Stimulated activated naive CD4-positive, alpha-beta T cell (primary cell): ENCODE measurements at places on chromosomes 2 and 18.

DNA sequence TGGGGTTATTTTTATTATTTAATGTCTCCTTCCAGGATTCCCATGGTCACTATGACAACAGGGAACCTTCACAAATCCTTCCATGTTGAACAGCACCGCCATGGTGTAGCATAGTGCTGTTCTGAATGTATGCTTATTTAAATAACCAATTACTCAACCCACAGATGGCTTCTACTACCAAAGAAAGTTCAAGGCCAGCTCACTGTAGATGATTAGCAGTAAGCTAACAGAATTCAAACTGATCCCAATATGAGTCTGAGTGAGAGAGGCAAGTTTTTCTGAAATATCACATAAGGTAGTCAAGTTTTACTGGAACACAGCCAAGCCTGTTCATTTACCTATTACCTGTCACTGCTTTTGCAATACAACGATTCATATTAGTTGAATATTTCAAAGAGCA is 51.2 kb downstream of the CLASP1 start:
- no peak for DNase-seq

- DNase-seq: no peak
Measured at GRCh38 chr2:120991441-120991840, 255.8 kb downstream of the GLI2 start.

- no peak for DNase-seq
Measured at GRCh38 chr2:46970334-46971288, 55.0 kb upstream of the MCFD2 start.

GRCh38 chr2:222743251-222743812 is 71.9 kb downstream of the MOGAT1 start:
- DNase-seq: no peak

- no peak for DNase-seq
Measured at GRCh38 chr2:147665105-147665504, 179.7 kb upstream of the ACVR2A start.

- no peak for DNase-seq
Measured at GRCh38 chr18:36315736-36316135, 18.2 kb downstream of the FHOD3 start.

DNA sequence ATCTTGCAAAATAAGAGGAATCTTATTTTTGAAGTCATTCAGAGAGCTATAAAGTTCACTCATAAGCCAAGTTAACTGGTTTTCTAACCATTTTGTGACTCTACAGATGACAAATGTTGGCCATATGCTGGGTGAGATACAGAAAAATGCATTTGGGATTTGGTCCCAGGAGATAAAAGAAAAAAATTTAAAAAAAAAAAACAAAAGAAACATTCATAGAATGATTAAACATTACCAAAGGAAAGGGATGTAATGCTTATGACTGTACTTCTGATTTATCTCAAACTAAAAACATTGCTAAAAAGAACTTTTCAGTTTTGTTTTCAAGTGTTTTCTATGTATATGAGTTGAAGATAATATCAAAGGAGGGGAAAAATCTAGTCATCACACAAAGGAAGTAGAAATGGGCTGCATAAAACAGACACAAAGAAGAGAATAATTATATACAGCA is 43.1 kb downstream of the PELI1 start:
- no peak for DNase-seq

DNA sequence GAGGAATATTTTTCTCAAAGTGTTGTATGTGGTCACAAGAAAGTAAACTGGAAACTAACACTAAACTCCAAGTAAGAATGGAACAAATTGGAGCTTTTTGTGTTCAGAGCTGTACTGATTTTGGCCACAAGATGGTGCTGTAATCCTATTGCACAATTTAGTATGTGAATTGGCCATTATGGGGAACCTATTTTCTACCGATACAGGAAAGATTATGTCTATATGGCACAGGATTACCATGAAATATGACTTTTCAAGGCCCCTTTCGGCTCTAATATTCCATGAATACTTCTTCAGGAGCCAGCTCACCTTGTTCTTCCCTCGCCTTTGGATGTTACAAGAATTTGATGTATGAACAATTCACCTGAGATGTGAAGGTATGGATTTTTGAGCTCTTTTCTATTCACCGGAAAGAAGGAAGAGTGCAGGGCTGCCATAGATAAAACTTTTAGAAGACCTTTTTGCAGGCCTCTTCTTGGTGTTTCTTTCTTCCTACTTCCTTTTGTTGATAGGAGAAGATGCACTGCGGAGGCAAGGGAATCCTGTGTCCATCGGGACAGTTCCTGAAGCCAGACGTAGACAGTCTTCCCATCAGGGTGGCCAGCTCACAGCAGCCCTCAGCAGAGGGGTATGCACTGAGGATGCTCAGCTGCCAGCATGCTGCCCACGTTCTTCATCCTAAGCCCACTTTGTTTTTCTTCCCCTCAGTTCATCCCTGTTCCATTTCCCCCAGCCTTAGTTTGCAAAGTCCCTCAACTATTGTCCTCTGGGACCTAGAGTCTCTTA is 13.3 kb downstream of the MRPL44 start:
- DNase-seq: peak; percentile 59

- no peak for DNase-seq
Measured at GRCh38 chr2:143640826-143641225, 511.6 kb downstream of the ARHGAP15 start.

DNA sequence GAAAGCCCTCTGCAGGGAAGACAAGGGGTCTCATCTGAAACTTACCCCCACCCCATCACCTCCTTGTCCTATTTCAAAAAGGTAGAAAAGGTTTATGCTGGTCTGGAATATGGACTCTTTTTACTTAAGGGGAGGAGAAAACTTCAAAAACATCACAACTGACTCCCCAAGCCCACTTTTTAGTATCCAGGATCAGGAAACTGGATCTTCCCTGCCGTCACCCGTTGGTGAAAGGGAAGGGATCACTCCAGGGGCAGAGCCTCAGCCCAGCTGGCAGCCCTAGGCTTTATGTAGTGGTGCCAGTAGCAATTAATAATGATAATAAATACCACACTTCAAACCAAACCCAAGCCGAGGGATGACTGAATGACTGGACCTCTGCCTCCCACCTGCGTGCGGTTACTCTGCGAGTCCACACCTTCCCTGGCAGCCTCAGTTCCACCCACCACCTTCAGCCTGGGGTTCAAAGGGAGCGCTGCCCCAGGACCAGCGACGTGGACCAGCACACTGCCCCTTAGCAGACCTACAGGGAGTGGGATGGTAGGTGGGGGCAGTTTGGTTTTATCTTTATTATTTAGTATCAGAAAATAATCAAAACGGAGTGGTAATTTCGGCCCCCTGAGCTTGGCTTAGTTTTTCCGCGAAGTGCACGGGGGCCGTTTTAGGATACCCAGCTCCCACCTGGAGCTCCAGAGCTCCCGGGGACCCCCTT is 4.9 kb upstream of the GATA6 start:
- DNase-seq: no peak

- DNase-seq: no peak
Measured at GRCh38 chr2:232955856-232956255, 57.2 kb downstream of the NGEF start.

DNA sequence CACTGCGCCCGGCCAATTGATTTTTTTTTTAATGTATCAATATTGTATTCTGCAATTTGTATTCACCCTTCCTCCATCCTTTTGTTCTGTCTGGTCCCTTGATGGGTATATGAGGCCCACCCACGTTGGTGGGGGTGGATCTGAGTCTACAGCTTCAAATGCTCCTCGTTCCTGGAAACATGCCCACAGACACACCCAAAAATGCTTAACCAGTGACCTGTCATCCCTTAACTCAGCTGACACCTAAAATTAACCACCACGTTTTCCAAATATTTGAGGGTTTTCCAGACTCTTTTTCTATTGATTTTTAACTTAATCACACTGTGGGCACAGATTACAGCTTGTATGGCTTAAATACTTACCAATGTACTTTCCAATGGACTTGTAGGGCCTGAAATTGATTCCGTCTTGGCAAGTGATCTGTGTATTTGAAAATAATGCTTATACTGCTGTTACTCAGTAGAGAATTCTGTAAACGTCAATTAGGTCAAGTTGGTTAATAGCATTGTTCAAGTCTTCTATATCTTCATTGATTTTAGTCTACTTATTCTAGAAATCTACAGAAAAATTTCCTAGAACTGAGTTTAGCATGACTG is 34.4 kb upstream of the CYP27C1 start:
- no peak for DNase-seq

DNA sequence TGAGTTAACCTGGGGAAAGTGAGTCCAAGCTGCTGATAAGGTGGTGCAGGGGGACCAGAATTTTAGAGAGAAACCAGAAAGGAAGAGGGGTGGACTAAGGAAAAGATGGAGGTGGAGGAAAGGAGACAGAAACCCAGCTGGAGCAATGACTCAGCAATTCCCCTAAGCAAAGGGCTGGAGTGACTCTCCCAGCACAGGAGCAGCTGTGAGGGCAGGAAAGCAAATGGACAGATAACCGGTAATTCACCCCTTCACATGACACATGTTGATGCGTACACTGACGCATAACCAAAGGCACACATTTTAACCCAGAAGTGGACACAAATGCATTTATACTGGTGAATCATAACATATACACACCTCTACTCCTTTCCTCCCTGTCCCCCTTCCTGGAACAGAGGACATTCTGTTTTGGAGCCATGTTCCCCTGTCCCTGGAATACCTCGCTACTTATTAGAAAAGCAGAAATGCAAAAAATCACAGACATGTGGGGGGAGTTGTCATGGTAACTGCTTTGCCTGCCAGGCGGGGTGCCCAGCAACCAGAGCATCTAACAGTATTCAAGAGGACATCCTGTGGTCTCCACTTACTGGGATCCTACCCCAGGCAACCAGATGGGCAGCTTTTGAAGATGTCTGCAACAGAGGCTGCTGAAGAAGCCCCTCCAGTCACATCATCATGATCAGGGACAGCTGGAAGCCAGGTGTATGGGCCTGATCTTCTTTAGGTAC is 4.7 kb downstream of the CDK5R2 start:
- DNase-seq: no peak

DNA sequence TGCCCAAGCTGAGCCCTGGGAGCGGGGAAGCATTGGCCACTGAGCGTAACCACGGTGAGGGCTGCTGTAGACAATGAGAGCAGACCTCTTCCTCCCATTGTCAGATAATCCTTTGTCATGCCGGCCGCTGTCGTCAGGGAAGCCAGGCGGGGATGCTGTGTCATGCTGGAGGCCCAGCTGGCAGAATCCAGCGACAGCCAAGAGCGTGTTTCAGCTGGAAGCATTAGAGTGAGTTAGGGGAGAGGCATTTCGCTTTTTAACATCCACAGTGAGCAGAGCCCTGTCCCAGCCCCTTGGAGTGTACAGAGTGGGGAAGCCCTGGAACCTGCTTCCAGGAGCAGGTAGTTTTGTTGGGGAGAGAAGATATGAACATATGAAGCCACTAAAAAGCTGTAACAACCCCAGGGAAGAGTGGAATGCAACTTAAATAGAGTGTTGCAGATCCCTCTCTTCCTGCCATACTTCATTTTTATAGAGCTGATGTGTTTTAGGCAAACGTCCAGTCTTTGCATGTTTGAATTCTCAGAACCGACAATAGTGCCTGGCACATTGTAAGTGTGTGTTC is 7.0 kb downstream of the CTIF start:
- DNase-seq: no peak

GRCh38 chr2:122506620-122507019 is 751.2 kb downstream of the TSN start:
- no peak for DNase-seq

GRCh38 chr18:48544116-48544515 is 5.3 kb downstream of the CTIF start:
- no peak for DNase-seq

DNA sequence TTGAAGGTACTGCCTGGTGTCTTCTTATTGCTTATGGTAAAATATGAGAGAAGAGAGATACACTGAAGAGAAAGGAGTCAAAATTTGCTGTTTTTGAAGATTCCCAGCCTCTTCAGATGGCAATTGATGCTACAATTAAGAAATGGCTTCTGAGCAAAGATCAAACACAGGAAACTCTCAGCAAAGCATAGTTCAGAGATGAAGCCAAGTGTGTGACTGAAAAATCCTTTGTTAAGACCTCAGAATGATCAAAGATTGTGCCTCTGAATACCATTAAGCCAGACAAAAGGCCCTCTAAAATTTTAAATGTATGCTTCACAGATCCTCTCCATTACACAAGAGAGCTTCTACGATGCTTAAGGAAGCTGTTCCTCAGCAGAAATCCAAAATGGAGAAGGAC is 216.3 kb downstream of the UXS1 start:
- DNase-seq: peak; percentile 2

DNA sequence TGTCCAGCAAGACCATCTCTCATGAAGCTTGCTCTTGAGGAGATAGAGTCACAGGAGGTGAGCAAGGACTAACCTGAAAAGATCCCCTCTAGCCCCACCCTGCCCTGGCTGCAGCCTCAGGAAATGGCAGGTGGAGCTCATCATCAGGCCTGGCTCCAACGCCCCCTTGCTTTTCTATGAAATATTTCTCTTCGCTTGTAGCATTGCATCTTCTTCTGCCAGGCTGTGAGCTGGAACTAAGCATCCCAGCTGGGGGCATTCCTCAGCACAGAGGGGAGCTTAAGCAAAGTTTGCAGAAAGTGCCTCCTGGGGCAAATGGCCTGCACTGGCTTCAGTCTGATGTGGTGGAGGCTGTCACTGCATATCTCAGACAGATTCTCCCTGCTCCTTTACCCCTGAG is 90.1 kb upstream of the LGALSL start:
- DNase-seq: no peak

DNA sequence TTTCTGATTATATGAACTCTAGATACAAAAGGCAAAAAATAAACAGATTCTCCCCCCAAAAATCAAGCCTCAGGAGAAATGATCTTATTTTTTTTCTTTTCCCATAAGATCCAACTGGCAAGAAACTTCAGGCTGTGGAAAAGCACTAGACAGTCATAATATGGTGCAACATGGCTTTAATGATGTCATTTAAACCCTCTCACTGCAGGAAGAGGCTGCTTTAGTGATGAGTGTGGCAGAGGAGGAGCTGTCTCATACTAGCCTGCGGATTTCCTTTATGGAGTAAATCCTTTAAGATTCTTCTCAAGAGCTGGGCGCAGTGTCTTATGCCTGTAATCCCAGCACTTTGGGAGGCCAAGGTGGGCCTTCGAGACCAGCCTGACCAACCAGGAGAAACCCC is 83.3 kb upstream of the CD28 start:
- DNase-seq: no peak

- no peak for DNase-seq
Measured at GRCh38 chr2:158729873-158730620, 65.1 kb upstream of the DAPL1 start.

DNA sequence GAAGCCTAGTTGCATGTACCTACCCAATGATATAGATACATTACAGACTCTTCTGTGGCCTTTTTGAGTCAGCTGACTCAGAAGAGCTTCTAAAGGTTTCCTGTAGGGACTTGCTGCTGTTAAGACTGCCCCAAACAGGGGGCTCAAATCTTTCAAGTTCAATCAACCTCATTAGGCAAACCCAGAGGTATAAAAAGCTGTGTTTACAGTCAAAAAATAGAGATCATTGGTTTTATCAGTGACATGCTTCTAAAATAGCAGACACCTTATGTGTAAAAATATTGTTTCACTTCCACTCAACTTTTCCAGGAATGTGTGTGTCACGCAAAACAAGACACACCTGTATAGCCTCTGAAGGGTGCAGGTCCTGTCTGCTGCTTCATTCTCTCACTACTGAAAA is 624.3 kb upstream of the FANCL start:
- DNase-seq: no peak
